GF-D8 (cell line): ENCODE measurements at places on chromosomes 7 and 10.

DNA sequence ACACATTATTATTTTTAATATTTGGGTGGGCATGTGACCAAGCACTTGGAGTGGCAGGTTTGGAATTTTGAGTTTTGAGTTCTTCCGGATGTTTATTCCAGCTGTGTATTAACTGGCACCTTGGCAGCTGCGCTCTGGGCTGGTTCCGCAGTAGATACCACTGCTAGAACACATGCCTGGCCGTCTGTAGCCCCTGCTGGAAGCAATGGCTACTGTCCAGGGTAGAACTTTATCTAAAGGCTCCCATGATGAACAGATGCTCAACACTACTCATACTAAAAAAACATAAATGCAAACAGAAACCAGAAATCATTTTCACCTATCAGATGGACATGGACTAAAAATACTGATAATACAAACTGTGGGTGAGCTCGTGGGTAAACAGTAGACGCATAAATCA is 19.4 kb upstream of the SH3PXD2A start:
- no peak for DNase-seq

- no peak for DNase-seq
These were observed 27.1 kb downstream of the CREM start for GRCh38 chr10:35153716-35154115.

DNA sequence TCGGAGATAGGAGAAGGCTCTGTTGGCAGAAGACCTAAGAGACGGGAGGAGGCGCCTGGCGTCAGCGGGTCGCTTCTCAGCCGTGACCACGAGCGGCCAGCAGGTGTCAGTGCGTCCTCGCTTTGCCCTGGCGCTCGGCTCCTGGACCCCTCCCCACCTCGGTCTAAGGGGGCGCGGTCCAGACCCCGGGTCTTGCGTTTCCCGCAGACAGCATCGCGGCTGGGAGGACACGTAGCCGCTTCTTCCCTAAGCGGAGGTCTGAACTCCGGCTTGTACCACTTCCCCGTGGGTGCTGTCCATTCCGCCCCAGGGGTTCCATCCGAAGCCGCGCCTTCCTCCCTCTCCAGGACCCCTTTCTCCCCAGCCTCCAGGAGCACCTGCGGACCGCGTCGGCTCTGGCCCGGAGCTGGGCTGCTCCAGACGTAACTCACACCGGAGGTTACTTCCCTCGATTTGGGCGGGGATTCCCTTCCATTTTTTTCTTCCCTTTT is 593 bp upstream of the ADRA2A start:
- DNase-seq, result no peak

DNA sequence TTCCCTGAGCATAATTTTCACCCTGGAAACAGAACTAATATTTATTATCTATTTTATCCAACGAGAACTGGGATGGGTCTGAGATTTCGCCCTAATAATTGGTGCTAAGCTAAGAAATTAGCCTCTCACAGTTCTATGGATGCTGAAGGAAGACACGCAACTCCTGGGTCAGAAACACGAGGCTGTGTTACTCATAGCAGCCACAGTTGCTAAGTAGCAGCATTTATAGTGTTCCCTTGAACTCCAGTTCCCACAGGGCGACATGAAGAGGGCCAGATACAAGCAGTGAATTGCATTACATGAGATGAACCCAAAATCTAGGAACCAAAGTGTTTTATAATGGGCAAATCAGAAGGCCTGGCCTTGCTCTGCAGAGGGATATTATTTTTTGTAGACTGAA is 109.8 kb upstream of the AGR3 start:
- DNase-seq, result no peak

DNA sequence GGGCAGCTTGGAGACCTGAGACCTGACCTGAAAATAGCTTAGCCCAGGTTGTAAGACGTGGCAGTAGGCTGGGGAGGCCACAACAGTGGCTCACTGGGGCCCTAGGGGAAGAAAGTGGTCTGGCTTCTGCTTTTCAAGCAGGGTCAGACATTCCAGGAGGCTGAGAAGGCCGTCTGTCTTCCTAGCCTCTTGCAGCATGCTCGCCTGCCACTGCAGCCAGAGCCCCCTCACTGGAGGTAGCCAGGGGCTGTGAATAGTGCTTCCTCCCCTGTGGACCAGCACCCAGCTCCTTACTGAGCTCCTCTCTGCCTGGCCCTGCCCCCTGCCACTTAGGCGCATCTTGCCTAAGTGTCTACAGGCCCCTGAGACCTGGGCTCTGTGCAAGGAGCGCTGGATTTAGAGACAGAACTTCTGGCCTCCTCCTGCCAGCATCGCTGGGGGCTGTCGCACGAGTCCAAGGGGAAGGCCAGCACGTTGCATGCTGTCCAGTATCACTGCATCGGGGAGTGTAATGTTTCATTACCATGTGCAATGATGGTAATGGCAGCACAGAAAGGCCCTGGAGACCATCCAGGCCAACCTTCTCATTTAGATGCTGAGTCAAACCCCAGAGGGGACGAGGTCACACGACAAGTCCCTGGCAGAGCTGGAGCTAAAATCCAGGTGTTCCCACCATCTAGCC is 12.7 kb downstream of the ZMIZ1 start:
- DNase-seq, result no peak

GRCh38 chr10:60310740-60311139 is 78.9 kb downstream of the ANK3 start:
- DNase-seq, result no peak

GRCh38 chr7:117810642-117811512 is 62.4 kb downstream of the CTTNBP2 start:
- DNase-seq, result no peak

DNA sequence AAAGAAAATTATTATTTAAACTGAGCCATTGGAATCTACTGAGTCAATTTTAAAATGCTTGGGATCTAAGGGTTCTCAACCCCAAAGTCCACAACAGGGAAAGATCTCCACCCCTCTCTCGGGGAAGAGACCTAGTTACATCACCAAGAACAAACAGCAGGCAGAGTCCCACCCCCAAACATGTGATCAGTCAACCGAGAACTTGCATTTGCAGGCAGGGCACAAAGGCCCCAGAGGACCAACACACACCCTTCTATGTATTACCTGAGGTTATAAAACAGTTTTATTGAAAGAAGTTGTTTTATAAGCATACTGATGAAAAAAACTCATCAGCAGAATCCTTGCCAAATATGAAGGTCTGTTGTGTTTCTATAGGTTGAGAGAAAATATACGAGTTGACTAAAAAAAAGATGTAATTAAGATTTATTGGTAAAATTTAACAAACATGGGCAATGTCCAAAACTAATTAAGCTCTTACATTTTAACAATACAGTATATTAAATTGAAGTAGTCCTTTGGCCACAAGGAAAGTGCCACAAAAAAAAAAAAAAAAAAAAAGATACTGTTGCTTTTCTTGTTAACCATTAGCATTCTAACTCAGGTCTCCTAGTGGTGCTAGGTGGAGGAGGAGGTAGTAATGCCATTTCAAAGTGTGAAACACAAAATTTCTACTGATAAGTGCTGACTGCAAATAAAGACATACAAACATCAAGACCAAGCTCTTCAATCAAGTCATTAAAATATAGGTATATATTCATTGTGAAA is 975 bp upstream of the USP54 start:
- peak; percentile 41 for DNase-seq

DNA sequence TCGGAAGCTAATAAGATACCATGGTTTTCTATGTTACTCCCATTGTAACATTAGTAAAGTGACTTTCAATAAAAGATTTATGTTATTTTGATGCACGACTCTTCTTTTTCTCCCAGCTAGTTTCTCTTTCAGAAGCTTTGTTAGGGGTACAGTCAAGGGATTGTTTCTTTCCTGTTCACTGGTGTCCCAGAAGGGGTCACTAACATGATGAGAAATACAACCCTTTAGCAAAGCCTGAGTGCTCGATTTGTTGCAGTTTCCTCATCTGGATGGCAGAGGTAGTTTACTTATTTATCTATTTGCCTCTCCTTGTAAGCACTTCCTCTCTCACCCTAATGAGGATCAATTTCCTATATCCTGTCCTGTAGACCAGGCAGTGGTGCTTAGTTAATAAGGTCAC is 17.0 kb downstream of the SRI start:
- DNase-seq, result no peak

- no peak for DNase-seq
These were observed 23.1 kb upstream of the PON2 start for GRCh38 chr7:95457947-95458346.

GRCh38 chr7:102211590-102212550 is 74.8 kb upstream of the SH2B2 start:
- DNase-seq, result no peak

GRCh38 chr10:68251151-68251550 is 19.2 kb upstream of the ATOH7 start:
- DNase-seq, result no peak

- DNase-seq, result no peak
These were observed 208.6 kb upstream of the CCDC6 start for GRCh38 chr10:60114765-60115586.

DNA sequence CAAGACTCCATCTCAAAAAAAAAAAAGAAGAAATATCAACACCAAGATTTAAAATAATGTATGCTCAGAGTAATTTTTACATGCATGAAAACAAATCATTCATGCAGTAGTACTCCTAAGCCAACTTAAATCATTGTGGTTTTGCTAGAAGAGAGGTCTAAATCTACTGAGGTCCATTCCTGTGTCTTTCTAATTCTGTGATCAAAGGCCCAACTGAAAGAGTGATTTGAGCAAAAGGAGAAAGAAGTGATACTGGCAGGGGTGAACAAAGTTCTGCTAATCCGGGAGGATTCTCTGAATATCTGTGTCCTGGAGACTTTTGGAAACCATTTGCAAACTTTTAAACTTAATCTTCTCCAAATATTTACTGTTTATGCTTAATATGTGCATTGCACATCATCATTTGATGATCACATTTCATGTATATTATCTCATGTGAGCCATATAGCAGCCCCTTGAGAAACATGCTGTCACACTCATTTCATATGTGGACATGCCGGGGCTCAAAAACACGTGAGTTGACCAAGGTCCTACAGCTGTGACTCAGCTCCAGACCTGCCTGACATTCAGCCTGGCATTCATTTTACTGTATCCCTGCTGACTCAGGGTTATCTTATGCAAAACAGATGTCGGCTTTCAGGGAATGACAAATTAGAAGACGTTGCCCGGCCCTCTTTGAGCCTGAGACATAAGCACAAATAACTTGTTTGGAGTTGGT is 76.4 kb downstream of the FAM107B start:
- no peak for DNase-seq

- no peak for DNase-seq
These were observed 100.7 kb downstream of the CYTH3 start for GRCh38 chr7:6171532-6172223.

GRCh38 chr7:34622771-34623250 is 35.2 kb upstream of the NPSR1 start:
- DNase-seq, result no peak

- no peak for DNase-seq
These were observed 266.0 kb downstream of the AUTS2 start for GRCh38 chr7:69864274-69864673.

GRCh38 chr10:74934100-74934812 is 107.9 kb downstream of the KAT6B start:
- DNase-seq, result no peak

DNA sequence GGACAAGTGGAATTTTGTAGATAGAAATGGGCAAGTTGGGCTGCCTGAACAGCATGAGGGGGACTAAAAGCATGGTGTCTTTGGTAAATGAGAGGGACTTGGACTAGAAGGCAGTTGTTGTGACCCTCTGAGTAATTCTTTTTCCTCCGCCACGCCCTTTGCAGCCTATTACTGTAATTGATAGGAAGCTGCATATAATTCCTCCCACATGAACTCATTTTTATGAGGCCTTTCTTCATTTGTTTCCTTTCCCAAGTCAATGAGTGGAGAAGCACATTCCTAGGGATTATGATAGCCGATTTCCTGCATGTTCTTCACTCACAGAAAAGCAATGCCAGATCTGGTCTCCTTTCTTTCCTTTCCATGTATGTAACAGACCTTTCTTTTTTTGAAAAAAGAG is 27.7 kb downstream of the ZSCAN25 start:
- no peak for DNase-seq

DNA sequence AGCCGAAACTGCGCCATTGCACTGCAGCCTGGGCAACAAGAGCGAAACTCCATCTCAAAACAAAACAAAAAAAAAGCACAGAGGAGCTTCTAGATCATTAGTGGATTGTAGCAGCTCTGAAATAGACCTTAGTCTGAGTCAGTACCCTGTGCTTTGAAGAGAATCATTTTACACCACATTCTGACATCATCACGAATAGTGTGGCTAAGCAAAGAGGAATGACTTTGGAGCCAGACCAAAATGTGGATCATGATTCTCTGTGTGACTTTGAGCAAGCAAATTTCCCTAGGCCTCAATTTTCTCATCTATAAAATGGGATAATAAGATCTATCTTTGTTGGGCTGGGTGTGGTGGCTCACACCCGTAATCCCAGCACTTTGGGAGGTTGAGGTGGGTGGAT is 618.9 kb downstream of the CALN1 start:
- DNase-seq, result no peak

DNA sequence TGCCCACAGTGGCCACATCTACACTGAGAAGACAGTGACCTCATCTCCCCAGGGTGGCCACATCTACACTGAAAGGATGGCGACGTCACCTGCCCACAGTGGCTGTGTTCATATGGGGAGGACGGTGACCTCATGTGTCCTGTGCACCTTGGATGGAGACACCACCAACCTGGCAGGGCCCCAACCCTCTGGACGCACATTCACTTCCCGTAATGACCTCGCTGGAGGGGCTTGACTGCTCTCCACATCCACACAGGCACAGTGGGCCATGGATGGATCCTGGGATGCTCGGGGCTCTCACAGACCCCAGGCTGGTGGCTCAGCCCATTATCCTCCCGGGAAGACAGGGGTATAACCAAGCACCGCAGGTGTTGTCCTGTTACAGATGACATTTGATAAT is 69.7 kb upstream of the BTBD16 start:
- no peak for DNase-seq

DNA sequence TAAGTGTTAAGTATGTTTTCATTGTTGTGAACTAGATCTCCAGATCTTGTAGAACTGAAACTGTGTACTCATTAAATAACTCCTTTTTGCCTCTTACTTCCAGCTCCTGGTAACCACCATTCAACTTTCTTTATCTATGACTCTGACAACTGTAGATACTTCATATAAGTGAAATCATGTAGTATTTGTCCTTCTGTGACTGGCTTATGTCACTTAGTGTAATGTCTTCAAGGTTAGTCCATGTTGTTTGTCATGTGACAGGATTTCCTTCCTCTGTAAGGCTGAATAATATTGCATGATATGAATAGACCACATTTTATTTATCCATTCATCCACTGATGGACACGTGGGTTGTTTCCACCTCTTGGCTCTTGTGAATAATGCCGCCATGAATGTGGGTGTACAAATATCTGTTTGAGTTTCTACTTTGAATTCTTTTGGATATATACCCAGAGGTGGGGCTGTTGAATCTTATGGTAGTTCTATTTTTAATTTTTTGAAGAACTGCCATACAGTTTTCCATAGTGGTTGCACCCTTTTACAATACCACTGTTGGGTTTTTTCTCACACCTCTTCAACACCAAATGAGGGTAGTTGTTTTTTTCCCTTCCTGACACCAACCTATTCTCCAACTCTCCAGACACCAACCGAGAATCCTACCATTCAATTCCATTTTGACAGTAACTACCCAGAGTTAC is 10.7 kb upstream of the FMC1 start:
- DNase-seq, result no peak
